Cortex of kidney (tissue), 1 donor: ENCODE measurements at places on chromosomes 12 and 14.

GRCh38 chr12:70638639-70639360 is 1.6 kb upstream of the PTPRB start:
- DNase-seq = no peak

GRCh38 chr12:26327975-26328644 is 132.7 kb downstream of the SSPN start:
- no peak for DNase-seq

GRCh38 chr12:11991604-11992003 is 79.1 kb upstream of the BCL2L14 start:
- no peak for DNase-seq

DNA sequence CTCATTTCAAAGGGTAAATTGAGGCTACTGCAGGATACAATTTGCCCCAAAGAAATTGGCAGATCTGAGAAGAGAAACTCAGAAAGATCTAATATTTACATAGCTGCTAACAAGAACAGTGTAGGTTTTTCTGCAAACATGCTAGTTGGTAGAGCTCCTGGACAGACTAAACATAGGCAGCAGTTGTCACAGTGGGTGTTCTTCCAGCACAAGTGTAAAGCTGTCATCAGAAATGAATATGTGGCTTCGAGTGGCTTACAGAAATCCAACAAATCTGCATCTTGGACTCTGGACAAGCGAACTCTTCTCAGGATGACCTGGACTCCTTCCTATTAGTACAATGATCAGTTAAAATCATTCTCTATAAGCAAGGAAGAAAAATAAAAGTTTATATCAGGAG is 5.9 kb downstream of the CBX5 start:
- DNase-seq = no peak

DNA sequence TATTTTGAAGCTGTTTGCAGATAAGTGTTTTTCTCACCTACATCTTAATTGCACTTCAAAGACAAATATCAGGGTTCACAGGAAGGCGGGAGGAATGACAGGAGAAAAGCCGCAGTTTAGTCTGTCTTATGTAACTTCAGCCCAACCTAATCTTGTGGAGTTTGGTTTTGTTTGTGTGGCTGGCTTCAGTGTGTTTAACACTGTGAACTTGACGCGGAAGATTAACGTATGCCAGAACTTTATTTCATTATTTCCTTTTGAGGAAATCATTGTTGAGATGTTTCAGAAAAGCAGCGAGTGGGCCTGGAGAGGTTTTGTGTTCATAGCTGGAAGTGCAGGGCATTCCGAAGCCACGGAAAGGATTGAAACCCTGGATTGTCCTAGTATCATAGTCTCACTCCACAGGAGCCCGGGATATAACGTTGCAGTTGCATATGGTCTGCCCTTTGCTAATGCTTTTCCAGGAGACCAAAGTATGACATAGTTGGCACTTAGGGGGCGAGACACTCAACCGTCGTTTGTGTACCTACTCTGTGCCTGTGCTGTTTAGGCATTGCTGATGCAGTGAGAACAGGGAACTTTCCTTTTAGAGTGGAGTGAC is 2.0 kb downstream of the PELI2 start:
- no peak for DNase-seq

GRCh38 chr12:106954462-106955376 is 988 bp upstream of the TMEM263 start:
- no peak for DNase-seq

GRCh38 chr14:105117710-105118385 is 50.7 kb downstream of the JAG2 start:
- DNase-seq = no peak

DNA sequence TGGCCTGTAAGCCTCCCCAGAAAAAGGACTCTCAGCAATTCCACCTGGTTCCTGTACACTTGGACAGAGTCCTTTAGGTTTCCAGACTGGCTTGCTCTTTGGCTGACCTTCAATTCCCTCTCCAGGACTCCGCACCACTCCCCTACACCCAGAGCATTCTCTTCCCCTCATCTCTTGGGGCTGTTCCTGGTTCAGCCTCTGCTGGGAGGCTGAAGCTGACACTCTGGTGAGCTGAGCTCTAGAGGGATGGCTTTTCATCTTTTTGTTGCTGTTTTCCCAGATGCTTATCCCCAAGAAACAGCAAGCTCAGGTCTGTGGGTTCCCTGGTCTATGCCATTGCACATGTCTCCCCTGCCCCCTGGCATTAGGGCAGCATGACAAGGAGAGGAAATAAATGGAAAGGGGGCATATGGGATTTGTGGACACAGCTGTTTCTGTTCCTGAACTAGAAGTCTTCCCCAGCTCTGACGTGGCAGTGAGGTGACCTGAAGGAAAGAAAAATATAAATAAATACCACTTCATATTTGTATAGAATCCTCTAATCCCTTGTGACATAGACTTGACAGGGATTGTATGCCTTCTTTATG is 1.3 kb downstream of the RNASE7 start:
- DNase-seq = no peak

DNA sequence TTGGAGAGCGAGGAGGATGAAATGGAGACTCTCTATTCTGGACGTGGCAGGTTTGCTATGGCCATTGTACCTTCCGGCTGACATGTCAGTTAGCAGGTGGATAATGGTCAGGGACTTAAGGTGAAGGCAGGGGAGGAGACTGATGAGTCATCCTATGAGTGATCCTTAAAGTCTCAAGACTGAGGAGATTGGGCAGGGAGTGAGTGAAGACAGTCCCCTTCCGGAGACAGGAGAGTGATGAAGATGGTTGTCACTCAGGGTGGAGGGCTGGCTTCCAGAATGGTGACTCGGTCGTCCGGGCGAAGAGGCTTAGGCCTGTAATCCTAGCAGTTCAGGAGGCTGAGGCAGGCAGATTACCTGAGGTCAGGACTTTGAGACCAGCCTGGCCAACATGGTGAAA is 49.8 kb upstream of the CCDC63 start:
- DNase-seq = no peak

DNA sequence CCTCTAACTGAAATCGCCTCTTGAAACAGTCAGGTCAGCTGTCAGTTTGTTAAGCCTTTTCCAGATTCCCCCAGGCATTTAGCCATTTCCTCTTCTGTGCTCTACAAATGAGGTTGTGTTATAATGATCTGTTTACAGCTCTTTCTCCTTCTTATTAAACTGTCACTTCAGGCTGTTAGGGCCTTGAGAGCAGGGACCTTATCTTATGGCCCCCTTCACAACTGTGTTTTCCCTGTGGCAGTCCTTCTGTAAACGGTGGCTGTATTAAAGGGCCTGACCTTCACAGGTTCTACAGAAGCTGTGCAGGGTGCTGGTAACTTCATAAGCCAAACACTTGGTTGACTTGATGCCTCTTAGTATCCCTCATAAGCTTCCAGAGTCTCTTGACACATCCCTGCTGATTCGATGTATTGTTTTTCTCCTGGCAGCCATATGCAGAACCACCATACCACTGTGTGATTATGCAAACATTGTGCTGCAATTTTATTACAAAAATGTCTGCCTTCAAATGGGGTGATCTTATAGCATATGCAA is 104.7 kb downstream of the PLEKHA5 start:
- DNase-seq = no peak

DNA sequence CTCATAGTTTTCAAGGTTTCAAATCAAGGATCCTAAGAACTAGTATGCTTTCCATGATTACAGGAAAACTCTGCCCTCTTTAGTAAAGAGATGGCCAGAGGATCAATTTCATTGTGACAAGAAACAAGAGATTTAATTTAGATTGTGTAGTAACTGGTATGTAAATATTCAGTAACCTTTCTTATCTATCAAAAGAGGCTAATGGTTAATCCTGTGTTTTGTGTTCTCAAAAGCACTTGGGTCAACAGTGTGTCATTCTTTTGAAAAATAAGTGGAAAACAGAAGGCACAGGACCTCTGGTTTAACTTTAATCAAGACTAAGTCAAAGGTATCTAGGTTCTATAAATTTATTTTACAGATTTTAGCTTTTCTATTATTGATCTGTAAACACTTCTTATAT is 56.6 kb upstream of the ERGIC2 start:
- no peak for DNase-seq

- DNase-seq = no peak
These were observed 3.6 kb downstream of the SMARCD1 start for GRCh38 chr12:50088577-50089335.

DNA sequence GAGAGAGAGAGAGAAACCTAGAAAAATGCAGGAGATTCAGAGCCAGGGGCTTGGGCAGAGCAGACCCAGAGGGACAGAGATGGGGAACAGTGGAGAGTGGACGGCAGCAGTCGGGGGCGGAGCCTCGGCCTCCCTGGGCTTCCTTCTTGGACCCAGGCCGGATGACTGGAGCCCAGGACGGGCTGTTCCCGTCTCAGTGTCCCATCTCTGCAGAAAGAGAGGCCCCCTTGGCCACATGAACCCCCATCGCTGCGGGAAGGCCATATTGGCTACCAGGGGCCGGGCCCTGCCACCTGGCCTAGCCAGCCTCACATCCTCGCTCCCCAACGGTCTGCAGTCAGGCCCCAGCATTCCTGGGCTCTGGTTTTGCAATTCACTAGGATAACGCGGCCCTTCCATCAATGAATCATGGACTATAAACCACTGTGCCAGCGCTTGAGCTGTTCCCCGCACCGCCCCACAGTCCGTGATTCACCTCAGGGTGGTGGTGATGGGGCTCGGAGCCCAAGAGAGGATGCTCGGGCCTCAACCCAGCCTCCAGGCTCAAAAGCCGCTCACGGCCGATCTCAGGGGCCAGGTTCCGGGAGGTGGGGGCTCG is 116.5 kb downstream of the RFLNA start:
- DNase-seq = no peak

DNA sequence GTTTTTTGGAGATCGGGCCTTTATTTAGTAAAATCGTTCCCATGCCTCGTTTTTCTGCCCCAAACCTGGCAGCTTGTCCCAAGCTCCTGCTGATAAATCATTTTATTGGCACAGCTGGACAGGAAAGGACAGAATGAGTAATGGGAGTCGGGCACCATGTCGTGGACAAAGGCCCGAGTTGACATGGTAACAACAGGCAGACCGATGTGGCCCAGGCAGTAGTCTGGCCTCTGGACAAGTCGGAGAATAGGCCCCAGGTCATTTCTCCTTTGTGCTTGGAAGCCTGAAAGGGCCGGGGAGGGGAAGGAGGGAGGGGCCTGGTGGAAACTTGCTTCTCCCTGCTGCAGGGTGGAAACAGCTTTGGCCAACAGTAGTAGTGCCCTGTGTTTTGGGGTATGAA is 234.9 kb downstream of the SUDS3 start:
- DNase-seq = no peak

DNA sequence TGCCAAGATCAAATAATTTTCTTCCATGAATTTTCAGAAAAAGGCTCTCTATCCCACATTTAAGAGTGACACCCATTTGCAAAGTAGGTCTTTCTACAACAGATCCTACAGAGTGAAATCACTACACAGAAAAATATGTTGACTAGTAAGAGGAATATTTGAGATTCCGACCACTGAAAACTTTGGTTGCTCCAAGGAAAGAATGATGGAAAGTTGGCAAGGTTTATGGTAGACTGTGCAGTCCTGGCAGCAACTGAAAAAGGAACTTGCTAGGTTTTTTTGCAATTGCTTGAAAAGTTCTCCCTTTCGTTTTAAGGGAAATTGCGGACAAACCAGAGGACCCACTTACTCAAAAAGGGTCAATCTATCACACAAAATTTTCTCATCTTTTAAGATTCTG is 83.1 kb upstream of the TSPAN8 start:
- no peak for DNase-seq

DNA sequence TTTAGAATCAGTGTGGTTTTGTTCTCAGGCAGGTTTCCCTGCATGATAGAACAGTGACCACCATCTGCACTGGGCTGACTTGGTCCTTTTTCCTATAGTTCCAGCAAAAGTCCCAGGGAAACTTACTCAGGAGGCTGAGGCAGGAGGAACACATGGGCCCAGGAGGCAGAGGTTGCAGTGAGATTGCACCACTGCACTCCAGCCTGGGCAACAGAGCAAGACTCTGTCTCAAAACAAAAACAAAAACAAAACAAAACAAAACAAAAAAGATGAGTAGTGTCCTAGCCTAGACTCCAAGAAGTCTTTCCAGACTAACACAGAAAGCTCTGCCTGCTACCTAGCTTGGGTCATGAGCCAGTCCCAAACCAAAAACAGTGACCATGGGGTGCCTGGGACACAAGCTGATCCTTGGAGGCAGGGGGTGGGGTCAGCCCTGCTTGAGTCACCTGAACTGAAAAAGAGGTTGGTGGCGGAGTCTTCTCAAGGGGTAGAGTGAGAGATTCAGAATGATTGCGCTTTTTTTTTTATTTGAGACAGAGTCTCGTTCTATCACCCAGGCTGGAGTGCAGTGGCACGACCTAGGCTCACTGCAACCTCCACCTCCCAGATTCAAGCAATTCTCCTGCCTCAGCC is 7.4 kb upstream of the SLC11A2 start:
- no peak for DNase-seq

- DNase-seq = no peak
These were observed 32.2 kb downstream of the STK38L start for GRCh38 chr12:27276275-27276674.

GRCh38 chr14:29035134-29035533 is 268.5 kb downstream of the FOXG1 start:
- no peak for DNase-seq

DNA sequence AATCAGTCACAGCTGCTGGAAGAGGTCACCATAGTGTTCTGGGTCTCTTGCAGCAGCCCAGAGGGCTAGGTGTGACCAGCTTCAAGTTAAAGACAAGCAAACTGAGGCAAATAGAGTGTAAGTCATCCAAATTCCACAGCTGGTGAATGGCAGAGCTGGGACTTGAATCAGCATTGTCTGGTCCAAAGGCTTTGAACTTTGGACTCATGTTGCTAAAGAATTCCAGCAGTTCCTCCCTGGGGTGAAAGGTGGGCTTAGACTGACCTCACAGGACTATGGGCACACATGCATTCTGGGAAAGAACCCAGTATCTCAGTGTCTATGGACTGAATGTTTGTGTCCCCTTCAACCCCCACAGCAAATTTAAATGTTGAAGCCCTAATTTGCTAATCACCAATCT is 54.8 kb downstream of the TUNAR start:
- DNase-seq = no peak

- no peak for DNase-seq
These were observed 32.1 kb downstream of the PPFIBP1 start for GRCh38 chr12:27555925-27556778.

GRCh38 chr12:107681455-107681835 is 4.2 kb upstream of the PWP1 start:
- no peak for DNase-seq
